ENCODE measurements at places on chromosomes 1 and 21.

DNA sequence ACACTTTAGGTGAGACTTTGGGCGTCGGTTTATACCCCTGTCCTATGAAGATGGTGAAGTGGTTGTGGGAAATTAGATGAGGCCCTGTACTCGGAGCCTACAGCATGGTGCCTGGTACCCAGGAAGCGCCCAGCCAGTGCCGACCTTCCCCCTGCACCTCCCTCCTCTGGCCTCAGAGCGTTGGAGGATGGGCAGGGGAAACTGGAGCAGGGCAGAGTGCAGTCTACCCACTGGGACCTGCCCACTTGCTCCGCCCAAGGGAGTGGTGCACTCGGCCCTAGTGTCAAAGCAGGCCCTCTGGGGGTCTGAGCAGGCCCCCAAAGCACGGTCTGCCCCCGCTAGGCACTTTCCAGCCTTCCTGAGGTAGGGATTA, 13.0 kb upstream of the TTC22 start:
- no peak for DNase-seq

DNA sequence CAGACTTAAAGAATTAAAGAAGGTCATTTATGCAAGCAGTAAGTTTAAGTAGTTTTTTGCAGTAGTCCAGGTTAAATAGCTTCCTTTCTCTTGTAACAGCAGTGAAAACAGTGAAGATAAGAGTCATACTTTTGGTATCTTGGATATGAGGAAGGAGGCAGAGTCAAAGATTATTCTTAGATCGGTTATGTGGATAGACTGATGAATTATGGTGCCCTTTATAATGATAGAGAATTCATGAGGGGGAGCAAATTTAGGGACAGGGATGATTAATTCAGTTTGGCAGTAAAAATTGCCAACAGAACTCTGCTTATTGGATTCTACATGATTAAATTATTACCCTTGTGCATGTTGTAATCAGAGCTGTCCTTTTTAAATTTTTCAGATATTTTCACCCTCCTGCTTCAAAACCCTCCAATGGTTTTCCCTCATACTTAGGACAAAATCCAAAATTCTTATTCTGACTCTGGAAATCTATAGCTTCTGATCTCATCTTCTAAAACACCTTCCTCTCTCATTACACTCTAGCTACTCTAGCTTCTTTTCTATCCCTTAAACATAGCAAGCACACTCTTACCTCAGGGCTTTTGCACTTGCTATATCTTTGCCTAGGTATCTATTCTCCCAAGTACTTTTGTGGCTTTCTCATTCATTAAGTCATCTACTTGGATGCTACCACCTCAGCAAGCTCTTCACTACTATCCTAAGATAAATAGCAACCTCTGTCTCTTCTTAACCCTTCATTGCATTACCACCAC, 79.8 kb downstream of the PKN2 start:
- no peak for DNase-seq

- DNase-seq, result no peak
Observed at GRCh38 chr1:176938375-176938774, 226.1 kb downstream of the ASTN1 start.

- no peak for DNase-seq
Observed at GRCh38 chr1:48000883-48001282, 3.7 kb upstream of the TRABD2B start.

GRCh38 chr1:232643251-232643650, 13.3 kb upstream of the SIPA1L2 start:
- DNase-seq, result no peak

DNA sequence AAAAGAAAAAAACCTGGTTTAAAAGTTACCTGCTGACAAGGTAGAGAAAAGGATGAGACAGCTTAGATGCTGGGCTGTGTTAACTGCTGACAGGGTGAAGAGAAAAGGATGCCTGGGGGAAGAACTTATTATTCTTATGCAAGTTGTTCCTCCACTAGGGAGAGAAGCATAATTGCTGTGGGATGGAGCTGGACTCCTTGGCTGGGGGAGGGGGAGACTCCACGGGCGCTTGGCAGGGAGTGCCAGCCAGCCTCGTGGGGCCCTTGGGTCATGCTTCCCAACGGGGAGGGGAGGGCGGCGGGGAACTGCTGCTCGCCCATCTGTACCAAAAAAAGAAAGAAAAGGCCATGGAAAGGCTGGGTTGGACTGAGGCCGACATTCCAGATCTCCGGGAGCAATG, 47.2 kb downstream of the SYCP1 start:
- no peak for DNase-seq

GRCh38 chr21:42520628-42521253, 7.1 kb downstream of the SLC37A1 start:
- no peak for DNase-seq

- DNase-seq, result no peak
Observed at GRCh38 chr1:20071416-20071815, 1.4 kb downstream of the PLA2G5 start.

DNA sequence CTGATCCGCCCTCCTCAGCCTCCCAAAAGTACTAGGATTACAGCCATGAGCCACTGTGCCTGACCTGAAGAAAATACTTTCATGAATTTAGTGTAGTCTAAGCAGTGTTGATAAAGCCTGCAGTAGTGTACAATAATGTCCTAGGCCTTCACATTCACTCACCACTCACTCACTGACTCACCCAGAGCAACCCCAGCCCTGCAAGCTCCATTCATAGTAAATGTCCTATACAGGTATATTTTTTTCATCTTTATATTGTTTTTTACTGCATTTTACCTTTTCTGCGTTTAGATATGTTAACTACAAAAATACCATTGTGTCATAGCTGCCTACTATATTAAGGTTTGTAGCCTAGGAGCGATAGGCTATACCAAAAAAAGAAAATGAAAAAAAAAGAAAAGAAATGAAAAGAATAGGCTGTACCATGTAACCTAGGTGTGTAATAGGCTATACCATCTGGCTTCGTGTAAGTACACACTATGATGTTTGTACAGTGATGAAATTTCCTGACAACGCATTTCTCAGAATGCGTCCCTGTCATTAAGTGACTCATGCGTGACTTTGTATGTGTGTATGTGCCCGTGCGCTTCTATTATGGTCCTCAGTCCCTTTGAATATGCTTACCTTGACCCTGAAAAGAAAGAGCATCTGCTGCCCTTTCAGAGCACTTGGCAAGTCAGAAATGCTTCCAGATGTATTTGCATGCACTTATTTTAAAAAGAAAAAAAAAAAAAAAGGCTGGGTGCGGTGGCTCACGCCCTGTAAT, 9.2 kb upstream of the SLAMF8 start:
- DNase-seq, result no peak

GRCh38 chr1:101261623-101262022, 24.8 kb downstream of the S1PR1 start:
- no peak for DNase-seq

DNA sequence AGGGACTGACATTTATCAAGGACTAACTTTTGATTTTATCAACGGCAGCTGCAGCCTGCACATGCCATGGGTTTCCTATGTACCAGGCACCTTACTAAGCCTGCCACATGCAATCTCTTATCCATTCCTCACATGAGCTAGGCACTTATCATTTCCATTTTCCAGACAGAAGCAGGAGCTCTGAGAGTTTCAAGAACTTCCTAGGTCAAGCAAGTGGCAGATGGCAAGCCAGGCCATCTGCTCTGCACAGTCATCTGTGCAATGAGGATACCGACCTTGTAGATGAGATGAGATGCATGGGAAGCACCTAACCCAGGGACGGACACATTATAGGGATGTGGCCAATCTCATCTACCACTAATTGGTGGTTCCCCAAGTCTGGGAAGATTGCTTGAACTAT, 339.4 kb upstream of the USP24 start:
- DNase-seq, result no peak

DNA sequence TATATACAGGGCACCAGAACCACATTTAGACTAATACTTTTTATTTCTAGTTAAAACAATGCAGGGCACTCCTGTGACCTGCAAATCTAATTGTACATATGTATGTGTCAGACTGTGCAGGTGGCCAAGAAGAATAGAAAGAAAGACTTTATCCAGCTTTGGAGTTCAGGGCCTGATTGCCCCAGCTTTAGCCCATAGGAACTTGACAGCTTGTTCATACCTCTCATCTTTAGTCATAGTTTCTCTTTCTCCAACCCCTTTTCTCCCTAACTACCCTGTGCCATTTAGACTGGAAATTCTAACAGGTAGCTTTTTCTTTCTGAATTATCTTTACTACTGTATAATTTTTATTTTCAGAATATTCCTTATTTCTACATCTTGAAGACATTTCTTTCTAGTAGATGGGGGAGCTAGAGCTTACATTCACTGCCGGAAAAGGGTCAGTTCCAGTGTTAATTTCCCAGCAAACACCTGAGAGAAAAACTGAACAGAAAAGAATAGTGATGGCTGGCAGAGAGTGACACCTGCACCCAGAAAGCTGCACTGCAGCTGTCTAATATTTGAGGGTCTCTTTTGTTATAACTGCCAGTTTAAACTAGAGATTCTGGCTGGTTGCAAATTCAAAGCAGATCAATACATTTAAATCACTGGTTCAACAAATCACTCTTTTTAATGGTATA, 8.4 kb downstream of the YBX1 start:
- DNase-seq, result no peak

GRCh38 chr1:58964428-58964827, 180.6 kb upstream of the JUN start:
- no peak for DNase-seq

DNA sequence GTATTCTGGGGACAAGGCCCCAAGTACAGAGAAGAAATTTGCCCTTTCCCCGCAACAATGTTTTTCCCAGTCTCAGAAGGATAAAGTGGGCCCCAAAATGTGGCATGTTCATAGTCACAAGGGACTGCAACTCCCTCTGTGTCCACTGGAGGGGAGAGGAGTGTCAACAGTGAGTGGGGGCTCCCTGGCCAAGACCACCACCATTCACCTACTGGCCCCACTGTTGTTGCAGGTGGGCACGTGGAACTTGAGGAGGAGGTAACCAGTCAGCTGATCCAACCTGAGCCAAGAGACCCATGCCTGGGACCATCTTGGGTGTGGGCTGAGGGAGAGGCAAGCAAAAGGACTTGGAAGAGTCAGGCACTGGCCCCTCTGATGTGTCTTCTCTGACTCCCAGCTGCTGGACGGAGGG, 777 bp downstream of the NUDT17 start:
- DNase-seq, result peak; percentile 55

- no peak for DNase-seq
Observed at GRCh38 chr21:36059823-36060158, 535 bp downstream of the SETD4 start.

- DNase-seq, result no peak
Observed at GRCh38 chr1:109777980-109778625, 14.4 kb upstream of the EPS8L3 start.

DNA sequence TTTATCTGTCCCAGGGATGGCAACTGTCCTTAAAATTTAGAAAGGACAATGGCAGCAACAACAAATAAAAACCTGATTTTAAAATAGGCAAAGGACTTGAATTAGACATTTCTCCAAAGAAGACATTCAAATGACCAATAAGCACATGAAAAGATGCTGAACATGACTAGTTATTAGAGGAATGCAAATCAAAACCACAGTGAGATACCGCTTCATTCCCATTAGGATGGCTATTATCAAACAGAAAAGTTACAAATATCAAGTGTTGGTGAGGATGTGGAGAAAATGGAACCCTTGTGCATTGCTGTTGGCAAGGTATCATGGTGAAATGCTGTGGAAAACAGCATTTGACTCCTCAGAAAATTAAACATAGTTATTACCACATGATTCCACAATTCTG, 120.7 kb downstream of the CRB1 start:
- no peak for DNase-seq

GRCh38 chr21:29749957-29750356, 189.8 kb downstream of the GRIK1 start:
- DNase-seq, result no peak
